Stimulated activated CD8-positive, alpha-beta memory T cell treated with anti-CD3 and anti-CD28 coated beads, Interleukin-4, amount 100 ng/mL, for 24 hours (primary cell): ENCODE measurements at places on chromosomes 3 and 15.

- DNase-seq: no peak
These were observed 508.0 kb downstream of the FOXP1 start for GRCh38 chr3:71075494-71075893.

DNA sequence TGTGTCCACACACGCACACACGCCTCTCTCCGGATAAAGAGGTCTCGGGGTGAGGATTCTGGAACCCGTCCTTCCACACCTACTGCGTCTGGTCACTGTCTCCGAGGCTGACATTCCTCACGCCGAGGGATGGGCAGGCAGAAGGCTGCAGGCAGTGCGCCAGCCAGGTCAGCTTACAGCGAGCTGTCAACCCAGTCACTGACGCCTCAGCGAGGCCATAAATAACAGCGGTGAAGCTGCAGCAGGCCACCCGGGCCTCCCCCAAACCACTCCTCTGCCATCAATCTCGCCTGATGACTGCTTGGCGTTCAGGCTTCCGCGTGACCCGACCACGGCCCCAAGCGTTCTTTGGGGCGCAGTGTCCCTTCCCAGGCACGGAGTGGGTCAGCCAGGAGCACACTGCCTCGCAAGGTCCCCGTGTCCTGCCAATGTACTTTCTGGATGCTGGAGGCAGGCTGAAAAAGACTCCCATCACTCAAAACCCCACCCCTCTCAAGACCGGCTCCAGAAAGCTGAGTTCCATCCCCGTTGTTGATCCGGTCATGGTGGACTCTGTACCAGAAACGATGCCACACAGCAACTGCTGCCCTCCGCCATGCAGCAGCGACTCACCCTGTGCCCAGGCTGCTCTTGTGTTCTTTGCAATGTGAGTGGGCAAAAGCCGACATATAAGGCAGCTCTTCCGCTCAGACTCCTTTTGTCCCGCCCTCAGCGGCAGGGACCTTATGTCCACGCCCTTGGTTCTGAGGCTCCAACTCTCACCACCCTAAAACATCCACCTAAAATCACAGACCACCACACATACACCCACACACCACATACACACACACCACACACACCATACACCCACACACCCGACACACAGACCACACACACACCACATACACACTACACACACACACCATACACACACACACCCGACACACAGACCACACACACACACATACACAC, 27.1 kb downstream of the CPN2 start:
- no peak for DNase-seq

- no peak for DNase-seq
These were observed 21.2 kb upstream of the GRIP2 start for GRCh38 chr3:14561051-14561960.

DNA sequence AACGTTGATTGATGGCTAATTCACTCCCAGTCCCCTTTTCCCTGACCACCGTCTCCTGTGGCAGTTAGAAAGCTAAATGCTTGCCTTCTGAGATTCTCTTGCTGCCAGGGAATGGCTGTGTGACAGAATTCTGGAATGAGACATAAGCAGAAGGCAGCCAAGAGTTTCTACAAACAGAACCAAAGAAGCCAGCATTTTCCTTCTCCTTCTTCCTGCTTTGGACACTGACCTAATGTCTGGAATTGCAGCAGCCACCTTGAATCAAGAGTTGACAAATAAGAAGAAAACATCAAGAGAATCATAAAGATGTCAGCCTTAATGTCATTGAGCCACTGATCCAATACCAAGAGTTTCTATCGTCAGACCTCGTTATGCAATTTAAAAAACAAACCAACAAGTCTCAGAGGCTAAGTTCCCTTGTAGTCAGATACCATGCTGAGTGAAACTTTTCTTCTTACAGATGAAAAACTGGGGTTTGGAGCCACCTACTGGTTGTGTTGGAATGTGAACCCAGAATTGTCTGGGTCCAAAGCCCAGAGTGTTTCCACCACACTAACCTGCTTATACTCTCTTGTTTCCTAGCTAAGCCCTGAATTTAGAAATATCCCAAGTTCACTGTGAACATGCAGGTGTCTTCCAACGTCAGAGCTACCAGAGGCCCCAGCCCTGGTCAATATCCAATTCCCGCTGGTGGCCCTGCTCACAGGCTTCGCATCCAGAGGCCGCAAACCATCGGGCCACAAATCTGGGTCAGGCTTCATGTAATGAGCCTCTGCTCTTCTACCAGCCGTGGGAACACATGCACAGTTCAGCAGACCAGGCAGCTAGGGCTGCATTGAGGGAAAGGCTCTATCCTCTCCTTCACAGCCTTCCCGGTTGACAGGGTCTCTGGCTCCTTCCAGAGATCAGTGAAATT, 42.5 kb downstream of the MCF2L2 start:
- DNase-seq: no peak

DNA sequence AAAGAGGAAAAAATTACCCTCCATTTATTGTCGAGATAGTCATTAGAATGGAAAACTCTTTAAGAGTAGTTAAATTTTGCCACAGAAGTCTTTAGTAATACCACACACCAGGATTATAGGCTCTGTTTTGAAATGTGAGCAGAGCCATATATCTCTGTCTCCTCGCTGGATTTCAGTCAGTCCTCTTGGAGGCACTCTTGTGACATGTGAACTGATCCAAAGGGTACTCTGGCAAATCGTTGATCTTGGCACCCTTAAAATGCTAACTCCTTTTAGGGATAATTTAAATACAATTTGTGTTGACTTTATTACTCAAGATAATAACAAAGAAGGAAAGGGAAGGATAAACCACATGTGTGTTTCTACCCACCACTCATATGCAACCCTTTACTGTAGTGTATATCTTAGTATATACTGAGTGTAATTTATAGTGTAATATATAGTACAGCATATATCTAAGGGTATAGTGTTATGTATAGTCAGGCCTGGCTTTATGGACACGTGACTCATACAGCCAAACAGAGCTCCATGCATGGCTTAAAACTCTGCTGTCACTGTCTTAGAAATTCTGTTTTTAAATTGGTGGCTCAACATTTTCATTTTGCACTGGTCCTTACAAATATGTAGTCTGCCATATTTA, 12.3 kb upstream of the KPNA4 start:
- no peak for DNase-seq

DNA sequence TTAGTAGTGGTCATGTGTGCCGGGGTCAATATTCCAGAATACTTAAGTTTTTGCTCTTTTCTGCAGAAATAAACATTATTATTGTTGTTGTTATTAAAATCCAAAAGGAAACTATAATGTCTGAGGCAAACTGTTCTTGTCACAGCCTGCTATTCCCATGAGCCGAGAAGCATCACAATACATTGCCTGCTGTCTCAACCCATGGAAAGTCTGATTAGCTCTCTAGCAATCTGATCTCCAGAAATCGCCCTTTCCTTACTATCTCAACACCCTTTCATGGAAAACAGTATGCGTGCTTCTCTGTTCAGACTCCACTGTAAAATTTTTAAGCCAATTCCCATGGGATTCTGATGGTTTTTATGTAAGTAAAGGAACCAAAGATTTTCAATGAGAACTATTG, 811.0 kb downstream of the TUSC7 start:
- no peak for DNase-seq

- DNase-seq: no peak
These were observed 15.4 kb upstream of the ATP2C1 start for GRCh38 chr3:130878464-130878863.
